Activated CD8-positive, alpha-beta memory T cell treated with anti-CD3 and anti-CD28 coated beads for 4 hours (primary cell): ENCODE measurements at places on chromosomes 11 and 22.

GRCh38 chr11:83456566-83456965, 170.4 kb upstream of the CCDC90B start:
- DNase-seq: no peak

GRCh38 chr11:115980337-115981103, 476.3 kb upstream of the CADM1 start:
- no peak for DNase-seq

- no peak for DNase-seq
Measured at GRCh38 chr11:38274031-38274430, 1676.0 kb upstream of the RAG2 start.

DNA sequence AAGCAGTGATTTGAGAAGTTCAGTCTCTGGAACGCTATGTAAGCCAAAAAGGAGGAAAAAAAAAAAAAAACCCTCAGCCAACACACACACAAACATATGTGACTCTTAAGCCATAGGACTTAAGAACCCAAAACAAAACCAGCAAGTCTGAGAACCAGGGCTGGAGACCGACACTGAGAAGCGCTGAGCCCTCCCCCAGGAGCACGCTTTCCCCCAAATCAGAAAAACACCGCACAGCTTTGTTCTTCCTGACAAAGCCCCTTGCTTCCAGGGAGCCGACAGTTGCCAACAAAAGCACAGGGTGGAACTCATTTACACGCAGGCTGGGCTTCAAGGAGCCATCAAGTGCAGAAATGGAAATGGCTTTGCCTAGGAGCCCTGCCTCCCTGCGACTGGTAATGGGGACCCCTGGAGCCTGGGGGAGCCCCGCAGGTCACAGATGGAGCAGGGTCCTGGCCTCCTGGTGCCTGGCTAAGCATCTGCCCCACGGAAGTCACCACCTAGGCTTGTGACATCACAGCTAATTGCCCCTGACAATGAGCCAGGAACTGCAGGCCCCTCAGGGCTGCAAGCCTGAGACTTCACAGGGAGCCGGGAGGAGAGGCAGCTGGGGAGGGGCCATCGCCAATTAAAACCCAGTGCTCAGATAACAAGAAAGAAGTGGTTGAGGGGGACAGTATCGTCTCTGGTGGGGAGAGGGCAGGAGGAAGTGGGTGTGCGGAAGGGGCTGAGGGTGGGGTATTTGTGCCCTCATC, 66.9 kb downstream of the NFAM1 start:
- DNase-seq: no peak

DNA sequence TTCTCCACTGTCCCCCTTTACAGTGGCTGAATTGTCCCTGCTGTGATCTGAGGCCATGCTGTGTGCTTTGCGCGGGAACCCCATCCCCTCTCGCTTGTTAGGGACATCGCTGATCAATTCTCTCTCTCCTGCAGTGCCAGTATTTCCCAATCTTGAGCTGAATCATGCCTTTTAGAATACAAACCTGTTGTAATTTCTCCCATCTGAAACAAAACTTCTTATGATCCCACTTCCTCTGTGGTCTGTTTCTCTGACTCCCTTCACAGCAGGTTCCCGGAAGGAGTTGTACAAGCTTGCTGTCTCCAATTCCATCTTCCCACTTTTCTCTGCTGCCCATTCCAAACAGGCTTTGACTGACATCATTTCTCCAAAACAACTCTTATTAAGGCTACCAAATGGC, 16.8 kb downstream of the ADAMTS15 start:
- no peak for DNase-seq

DNA sequence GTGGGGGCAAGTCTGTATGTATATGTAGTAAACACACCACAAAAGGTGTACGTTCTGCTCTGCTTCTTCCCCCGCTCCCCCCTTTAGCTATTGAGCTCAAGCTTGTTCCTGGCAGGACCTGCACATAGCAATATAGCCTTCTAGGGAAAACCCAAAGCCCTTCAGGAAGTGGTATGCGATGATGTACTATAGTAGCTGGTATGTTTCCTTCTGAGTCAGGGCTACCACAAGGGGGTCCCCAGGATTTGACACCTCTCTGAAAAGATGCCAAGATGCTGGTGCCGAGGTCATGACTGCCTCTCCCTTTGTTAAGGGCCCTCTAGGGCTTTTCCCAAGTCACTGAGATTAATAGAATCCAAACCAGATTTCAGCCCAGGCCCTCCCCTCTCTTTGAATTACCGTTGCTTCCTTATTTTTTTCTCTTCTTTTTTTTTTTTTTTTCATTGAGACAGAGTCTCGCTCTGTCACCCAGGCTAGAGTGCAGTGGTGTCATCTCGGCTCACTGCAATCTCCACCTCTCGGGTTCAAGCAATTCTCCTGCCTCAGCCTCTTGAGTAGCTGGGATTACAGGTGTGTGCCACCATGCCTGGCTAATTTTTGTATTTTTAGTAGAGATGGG, 268.4 kb downstream of the ETS1 start:
- peak; percentile 43 for DNase-seq

- DNase-seq: no peak
Measured at GRCh38 chr11:69293819-69294505, at the start of gene MYEOV. MYEOV (plus strand) TSS chr11:69294155; CDS start chr11:69295355, 1,200 bp downstream.

DNA sequence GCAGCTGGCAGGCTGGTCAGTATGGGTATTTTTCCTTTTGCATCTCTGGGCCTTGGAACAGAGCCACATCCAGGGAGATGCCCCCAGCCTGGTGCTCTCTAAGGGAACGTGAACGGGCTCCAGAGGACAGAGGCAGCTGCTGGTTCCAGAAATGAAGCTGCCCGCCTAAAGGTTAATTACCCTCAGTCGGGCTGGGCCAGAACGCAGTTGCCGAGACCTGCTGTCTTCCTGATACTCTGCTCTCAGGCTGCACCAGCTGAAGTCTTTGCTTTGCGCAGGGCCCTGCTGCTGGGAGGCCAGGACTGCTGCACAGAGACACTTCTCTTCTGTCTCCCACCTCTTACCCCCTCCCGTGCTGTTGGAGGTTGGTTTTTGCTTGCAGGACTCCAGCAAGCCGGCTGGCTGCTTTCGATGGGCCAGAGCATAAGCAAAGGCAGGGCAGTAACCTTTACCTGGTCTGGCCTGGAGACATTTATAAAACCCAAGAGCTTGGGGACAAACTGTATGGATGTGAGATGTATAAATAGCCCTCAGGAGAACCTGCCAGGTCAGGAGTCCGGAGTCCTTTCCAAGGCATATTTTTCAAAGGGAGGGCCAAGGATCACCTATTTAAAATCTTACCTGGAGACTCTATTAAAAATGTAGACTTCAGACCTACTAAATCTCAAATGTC, 197.1 kb downstream of the GRIK4 start:
- no peak for DNase-seq

DNA sequence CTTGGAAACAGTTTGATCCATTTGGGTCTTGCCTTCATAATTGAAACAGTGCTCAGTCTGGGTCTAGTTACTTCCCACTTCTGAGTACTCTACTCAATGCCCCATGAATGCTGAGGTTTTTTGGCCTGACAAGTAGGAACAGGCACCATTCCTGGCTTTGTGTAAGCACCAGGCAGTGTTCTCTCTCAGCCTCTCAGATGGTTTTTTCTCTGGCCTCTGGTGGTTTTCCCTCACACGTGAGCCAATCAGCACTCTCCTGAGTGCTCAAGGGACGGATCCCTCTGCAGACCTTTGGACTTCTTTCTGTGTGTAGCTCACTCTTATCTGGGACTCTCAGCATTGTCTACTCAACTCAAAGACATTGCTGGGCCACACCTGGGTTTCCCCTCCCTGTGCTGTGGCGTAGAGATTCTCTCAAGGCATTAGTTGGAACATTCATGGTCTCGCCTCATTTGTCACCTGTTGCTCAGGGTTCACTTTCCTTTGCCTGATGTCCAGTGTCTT, 21.3 kb downstream of the SIK2 start:
- DNase-seq: no peak

- no peak for DNase-seq
Measured at GRCh38 chr11:72975778-72976521, 161.7 kb downstream of the ATG16L2 start.

DNA sequence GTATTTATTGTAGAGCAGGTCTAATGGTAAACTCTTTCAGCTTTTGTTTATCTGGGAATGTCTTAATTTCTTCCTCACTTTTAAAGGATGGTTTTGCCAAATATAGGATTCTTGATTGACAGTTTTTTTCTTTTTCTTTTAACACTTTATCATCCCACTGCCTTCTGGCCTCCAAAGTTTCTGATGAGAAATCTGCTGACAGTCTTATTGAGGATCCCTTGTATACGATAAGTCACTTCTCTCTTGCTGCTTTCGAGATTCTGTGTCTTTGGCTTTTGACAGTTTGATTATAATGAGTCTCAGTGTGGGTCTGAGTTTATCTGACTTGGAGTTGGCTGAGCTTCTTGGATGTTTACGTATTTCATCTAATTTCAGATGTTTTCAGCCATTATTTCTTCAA, 6.7 kb upstream of the TSKU start:
- no peak for DNase-seq

DNA sequence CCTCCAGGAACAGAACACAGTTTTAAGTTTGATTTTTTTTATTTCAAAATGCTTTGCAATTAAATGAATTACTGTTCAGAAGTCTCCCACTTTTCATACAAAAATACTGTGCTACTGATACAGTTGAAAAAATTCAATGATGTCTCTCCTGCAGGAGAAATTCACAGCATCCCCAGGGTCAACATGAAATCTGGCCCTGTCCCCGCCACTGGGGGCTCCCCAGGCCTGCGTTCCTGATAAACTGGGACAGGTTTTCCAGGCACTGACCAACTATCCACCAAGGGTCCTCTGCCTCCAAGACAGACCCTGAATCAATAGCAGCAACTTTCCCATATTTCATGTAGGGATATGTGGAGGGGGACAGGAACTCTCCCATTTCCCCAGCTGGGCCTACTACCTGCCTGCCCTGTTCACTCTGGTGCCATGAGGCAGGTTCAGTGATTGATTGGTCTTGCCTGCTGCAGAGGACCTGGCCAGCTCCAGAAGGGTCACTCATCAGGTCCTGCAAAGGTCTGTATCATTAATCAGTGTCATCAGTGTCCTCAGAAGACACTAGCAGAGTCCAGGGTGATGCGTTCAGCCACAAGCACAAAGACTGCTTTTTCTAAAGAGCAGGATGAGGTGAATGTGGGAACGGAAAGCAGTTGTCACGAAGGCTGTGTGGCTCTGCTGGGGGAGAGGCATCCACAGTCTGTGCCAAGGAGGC, 43.4 kb downstream of the PISD start:
- DNase-seq: no peak

DNA sequence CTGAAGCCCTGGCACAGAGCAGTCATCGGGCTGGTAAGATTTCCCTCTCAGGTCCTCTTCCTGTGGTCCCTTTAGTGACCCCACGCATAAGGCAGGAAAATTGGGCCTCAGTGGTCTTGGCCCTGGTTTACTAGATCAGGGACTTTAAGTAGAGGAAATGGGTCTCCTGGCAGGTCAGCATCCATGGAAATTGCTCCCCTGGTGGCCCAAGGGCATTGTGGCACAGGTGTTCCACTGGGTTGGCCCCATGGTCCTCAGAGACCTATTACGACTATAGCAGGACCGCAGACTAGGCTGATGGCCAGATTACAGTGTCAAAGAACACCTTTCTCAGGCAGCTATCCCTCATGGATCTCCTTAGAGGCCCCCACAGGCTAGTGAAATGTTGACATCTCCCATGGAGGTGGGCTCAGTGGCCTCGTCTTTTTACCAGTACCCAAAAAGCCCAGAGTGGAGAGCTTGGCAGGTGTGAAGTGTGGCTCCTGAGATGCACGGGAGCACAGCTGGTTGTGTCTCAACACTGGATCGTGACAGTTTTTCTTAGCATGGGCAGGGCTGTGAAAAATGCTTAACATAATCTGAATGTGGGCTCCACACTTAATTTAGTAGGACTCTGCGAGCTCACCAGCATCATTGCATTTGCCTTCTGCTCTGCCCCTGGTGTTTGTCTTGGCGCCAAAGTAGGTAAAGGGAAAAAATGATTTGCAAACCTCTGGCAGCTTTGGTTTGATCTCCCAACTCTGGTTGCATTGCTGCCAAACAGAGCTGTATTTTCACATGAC, 74.2 kb downstream of the ZBTB16 start:
- no peak for DNase-seq

DNA sequence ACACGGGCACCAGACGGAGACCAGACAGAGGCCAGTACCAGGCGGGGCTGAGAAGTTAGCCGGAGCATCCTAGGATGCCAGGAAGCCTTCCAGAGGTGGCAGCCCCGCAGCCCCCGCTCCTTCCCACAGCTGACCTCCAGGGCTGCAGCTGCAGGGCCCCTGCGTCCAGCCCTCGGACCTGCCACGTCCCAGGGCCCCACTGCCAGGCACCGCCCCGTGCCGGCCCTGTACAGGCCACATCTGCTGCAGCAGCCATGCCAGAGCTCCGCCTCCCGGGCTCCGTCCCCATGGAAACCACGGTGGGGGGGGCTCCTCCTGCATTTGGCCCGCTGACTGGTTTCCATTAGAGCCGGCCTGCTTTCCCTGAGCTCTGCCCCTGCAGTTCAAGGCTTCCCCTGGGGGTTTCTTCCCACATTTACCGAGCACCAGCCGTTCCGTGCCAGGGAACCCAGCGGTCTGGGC, 62.5 kb upstream of the PPARA start:
- no peak for DNase-seq

DNA sequence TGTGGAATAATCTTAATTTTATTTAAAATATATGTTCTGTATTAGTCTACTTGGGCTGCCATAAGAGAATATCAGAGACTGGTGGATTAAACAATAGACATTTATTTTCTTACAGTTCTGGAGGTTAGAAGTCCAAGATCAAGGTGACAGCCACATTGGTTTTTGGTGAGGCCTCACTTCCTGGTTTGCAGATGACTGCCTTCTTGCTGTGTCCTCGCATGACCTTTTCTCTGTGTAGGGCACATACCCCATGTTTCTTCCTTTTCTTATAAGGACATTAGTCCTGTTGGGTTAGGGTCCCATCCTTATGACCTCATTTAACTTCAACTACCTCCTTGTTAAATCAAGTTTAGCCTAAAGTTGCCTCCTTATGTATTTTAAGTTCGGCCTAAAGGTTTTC, 202.7 kb upstream of the MPPED2 start:
- no peak for DNase-seq

GRCh38 chr11:62427630-62428233, 8.9 kb downstream of the SCGB1A1 start:
- DNase-seq: no peak

DNA sequence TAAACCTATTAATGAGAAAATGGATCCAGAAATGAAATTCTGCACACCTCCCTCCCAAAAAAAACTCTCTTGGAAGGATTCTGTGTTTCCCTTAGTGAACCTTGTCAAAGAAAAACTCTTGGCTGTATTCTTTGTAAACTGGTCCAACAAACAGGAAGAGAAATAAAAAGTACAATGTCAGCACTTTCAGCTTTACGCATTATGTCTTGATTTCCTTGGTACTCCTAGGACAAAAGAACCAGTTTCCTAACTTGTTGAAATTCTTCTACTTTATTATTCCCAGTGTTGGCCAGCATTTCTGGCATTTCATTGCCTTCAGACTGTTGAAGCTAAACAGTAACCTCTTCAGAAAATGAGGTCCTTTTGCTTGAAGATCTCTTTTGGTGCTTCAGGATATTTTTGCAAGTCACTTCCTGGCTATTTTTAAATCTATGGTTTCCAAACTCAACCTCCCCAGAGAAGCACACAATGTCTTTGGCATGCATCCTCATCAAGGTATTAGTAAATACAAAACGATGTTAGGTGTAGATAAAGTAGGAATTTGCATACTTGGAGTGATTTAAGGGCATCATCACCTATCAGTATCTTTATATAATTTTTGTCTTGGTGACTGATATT, 342.7 kb downstream of the AASDHPPT start:
- no peak for DNase-seq
